Bronchial epithelial cell (primary cell): ENCODE measurements at places on chromosomes 2 and 18.

DNA sequence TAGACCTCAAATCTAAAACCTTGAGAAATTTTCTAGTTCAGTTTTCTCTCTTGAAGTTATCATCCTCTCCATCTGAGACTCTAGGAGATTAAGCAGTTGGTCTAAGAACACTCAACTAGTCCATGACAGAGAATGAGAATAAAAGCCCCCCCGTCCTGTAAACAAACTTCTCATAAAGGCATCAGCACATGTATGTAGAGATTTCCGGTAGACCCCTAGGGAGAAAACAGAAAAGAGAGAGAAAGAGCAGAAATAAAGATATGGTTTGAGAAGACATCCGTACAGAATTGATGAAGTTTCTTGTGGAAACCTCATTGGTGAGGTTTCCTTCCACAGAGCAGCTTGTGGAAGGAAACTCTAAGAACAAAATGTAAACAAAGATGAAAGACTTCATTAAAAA is 3.2 kb upstream of the GPR155 start:
- DNase-seq: no peak

DNA sequence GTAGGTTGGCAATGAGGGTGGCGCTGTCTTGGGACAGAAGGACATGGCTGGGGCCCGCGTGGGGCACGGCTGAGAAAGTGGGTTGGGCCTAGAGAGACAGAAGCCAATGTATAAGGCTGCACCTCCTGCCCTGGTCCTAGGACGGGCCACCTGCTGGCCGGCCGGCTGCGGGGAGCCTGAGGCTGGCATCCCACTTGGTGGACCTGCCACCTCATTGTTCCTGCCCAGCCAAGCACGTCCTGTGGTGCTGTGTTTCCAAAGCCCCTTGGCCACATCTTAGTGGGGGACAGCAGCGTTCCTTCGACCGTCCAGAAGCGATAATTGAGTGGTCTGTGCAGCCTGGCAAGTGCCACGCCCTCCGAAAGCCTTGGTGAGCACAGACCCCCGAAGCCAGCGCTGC is 223.9 kb downstream of the LDLRAD4 start:
- no peak for DNase-seq

DNA sequence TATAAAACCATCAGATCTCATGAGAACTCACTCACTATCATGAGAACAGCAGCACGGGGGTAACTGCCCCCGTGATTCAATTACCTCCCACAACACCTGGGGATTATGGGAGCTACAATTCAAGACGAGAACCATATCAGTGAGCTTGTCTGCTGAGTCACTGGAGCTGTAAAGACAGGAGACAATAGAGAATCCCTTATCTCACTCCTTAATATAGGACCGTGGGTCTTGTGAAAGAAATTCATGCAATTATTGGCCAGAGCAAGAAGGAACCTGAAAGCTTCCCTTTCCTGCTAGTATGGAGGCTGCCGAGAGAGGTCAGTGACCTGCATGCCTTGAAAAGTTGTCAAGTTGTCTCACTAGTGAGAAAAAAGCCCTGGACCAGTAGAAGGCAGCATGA is 9.5 kb upstream of the TNFAIP6 start:
- no peak for DNase-seq

- no peak for DNase-seq
Measured at GRCh38 chr2:49237867-49238603, 83.7 kb upstream of the FSHR start.
